ENCODE measurements at places on chromosomes 6 and 20.

- DNase-seq, result no peak
Observed at GRCh38 chr6:114421199-114421598, 78.4 kb upstream of the HS3ST5 start.

- no peak for DNase-seq
Observed at GRCh38 chr6:156994215-156995076, 217.3 kb downstream of the ARID1B start.

DNA sequence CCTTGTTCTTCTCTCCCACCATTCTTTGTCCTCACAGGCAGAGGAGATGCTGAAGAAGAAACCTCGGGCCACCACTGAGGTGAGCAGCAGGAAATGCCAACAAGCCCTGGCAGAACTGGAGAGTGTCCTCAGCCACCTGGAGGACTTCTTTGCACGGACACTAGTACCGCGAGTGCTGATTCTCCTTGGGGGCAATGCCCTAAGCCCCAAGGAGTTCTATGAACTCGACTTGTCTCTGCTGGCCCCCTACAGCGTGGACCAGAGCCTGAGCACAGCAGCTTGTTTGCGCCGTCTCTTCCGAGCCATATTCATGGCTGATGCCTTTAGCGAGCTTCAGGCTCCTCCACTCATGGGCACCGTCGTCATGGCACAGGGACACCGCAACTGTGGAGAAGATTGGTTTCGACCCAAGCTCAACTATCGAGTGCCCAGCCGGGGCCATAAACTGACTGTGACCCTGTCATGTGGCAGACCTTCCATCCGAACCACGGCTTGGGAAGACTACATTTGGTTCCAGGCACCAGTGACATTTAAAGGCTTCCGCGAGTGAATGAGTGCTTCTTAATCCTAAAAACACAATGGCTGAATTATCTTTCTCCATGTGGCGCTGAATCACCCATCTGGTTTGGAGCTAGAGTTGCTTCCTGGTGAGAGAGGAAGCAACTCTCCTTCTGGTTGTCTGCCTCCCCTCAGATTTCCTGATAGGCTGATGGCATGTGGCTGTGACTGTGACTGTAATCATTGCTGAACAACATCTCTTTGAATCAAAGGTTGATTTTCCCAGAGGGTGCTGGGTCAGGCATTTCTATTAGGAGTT is 4.6 kb downstream of the MAD2L1BP start:
- no peak for DNase-seq

- no peak for DNase-seq
Observed at GRCh38 chr6:56361812-56362211, 114.4 kb upstream of the COL21A1 start.

- no peak for DNase-seq
Observed at GRCh38 chr6:43951063-43951755, 176.0 kb downstream of the MRPL14 start.

- DNase-seq, result no peak
Observed at GRCh38 chr6:100460650-100461204, 4.0 kb downstream of the SIM1 start.

GRCh38 chr6:170545405-170545804 is 7.7 kb downstream of the PSMB1 start:
- DNase-seq, result no peak

GRCh38 chr6:146553377-146554135 is 9.9 kb downstream of the RAB32 start:
- no peak for DNase-seq

DNA sequence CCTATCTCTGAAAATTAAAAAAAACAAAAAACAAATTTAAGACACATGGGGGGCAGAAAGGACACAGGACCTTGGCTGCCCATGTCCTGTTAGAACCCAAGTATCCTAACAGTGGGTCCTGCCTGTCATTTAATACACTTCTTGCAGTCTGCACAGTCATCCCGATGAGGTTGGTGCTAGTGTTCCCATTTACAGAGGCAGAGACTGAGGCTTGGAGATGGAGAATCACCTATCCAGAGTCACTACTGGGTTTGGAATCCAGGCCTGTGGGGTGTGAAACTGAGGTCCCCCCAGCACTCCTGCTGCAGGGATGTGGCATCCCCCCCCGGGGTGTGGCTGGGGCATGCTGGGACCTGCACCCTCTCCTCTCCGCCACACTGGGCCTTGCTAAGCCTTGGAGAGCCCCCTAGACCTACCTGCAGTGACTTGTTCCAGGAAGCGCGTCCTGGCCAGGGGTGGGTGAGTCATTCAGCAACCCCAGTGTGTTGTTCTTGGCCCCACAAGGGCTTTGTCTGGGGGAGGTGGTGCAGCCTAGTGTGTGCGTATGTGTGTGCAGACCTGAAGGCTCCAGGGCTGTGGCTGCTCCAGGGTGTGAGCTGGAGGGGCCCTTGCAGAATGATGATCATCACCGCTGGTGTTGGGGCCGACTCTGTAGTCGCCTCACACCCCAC is 49.7 kb downstream of the BCAS4 start:
- no peak for DNase-seq

GRCh38 chr6:107062691-107063090 is 34.7 kb downstream of the MTRES1 start:
- DNase-seq, result no peak

- DNase-seq, result no peak
Observed at GRCh38 chr6:108989700-108990099, 104.9 kb downstream of the SESN1 start.

GRCh38 chr6:109790131-109790530 is 99.0 kb downstream of the FIG4 start:
- DNase-seq, result no peak

DNA sequence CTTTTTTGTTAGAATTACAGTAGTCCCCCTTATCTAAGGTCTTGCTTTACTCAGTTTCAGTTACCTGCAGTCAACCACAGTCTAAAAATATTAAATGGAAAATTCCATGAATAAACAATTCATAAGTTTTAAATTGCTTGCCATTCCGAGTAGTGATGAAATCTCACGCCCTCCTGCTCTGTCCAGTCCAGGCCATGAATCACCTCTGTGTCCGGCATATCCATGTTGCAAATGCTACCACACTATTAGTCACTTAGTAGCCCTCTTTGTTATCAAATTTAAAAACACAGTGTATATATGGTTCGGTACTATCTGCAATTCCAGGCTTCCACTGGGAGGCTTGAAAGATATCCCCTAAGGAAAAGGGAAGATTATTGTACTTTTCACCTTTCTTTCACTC is 164.6 kb upstream of the FAM83B start:
- no peak for DNase-seq

DNA sequence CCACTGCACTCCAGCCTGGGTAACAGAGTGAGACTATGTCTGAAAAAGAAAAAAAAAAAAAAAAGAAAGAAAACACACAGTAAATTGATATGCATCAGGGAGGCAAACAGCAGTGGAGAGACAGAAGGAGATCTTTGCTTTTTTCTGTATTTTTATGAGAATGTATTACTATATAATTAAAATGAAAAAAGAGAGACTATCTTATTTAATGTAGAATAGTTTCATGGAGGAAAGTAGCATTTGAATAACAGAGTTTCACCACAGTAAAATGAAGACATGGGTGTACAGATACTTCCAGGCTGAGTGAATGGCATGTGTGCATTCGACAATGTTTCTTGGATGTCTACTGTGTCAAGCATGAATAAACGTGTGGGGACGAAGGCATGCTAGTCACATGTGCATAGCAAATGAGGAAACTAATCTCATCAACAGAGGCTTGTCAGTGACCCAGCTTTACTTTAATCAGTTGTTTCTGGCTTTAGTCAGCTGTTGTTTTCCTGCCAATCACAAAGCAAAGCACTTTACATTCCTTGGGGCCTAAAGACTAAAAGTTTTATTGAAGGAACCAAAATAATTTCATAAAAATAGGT is 55.5 kb upstream of the ARMH2 start:
- no peak for DNase-seq

- DNase-seq, result no peak
Observed at GRCh38 chr6:157002774-157003173, 225.6 kb downstream of the ARID1B start.

- no peak for DNase-seq
Observed at GRCh38 chr6:33757906-33758305, 11.2 kb upstream of the IP6K3 start.

DNA sequence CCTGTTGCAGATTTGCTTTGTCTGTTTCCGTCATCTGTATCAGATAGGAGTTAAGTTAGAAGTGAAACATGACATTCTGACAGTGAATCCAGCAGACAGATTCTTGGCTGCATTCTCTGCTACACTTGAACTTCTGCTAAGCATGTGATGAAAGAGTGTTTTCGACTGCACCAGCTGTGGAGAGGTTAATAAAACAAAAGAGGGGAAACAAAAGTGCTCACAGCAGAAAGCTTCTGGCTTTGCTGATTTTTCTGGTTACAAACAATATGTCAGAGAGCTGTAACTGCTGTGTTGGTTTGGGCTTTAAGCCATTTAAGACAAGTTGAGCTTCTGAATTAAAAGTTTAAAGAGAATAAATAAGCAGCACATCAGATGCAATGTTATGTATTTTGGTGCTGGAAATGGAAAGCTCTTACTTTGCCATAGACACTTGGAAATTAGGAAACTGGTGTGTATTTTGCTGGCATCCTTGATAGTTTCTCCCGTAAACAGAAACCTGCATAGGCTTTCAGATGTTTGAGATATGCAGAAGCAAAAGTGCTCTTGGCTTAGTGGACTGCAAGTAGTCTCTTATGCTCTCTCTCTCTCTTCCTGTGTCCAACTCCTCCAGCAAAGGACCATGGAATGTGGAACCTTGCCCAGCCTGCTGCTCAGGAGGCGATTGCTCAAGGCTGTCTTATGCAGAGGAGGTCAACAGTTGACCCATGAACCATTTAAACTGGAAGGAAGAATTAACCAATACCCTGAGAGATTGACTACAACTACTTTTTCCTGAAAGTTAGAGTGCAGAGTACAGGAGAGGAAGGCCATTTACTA is 104.9 kb downstream of the RPS12 start:
- DNase-seq, result peak; percentile 2

GRCh38 chr6:44041461-44042260 is 85.6 kb downstream of the MRPL14 start:
- DNase-seq, result peak; percentile 52

DNA sequence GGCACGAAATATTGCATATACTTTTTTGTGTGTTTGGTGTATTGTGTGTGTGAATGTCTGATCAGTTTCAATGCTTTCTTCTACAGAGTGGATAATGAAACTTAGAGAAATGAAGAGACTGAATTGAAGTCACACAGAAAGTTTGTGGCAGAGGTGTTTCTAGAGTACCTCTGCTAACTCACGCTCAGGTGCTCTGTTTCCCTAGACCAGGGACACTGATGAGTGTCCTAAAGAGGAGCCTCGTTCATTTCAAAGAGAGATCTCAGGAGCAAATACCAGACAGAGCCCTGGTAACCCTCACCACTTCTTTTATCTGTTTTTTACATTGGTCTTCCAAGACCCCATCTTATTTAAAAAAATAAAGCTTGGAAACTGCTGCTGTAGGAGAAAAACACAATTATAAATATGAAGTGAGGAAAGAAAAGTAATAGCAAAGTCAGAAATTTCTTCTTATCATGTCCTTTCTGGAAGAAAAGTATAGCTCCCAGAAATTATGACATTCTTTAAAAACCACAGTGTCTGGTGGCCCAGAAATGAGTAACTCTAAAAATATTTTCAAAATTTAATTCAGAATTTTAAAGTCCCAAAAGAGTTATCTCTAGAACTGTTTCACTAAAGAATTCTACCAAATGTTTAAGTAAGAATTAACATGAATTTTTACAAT is 720.6 kb downstream of the RFPL4B start:
- DNase-seq, result no peak

- DNase-seq, result no peak
Observed at GRCh38 chr20:48716541-48716940, 111.3 kb downstream of the PREX1 start.

DNA sequence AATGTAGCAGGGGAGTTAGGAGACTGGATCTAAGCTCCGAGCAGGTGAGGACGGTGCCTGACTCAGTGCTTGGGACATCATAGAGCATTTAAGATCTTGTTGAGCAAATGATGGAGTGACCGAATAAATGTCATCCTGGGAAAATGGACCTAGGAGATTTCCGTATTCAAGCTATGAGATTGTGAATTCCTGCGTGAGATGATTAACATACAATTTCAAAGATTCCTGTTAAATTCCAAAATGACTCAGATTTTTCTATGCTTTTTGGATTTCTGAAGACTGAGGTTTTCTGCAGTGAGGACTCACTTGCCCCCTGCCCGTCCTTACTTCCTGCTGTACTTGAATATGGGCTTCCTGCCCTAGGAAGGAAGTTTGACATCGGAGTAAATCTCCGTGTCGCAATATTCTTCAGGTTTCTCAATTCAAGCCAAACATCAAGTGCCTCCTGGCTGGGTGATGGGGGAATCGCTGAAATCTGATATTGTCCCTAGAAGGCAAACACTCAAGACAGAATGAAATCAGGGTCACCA is 5.2 kb downstream of the SYTL3 start:
- no peak for DNase-seq

- no peak for DNase-seq
Observed at GRCh38 chr20:58639182-58640146, 11.6 kb upstream of the STX16 start.

Data from caudate nucleus (tissue), 63 donors.